ENCODE measurements at places on chromosomes 5 and 9.
A peak's percentile ranks its signal among the peaks of the same experiment; 100 is the strongest.

DNA sequence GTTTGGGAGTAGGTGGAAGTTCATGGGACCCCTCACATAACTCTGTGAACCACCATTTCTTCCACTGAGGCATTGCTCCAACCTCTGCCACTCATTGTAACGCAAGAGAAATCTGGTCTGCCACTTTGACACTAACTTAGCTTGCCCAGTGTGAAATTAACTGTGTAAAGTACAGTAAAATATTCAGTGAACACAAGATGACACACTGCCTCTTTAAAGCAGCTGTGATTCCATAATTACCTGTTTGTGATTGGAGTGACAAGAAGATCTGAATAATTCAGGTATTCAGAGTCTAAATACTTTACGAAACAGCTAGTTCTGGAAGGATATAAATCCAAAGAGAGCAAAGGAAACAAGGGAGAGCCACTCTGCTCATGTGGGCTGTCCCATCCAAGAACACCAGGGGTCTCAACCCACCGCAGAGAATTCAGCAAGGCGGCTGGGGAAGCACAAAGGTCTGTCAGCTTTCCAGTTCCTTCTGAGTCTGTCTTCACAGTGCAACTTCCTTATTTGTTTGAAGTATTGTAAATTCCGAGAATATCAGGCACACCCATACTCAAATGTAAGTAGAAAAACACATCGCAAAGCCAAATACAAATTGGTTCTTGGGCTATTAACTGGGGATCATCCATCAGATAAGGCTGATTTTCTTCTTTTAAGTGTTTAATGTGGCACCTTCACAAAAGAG lies 86.9 kb downstream of the GNAQ start:
- no peak for DNase-seq

DNA sequence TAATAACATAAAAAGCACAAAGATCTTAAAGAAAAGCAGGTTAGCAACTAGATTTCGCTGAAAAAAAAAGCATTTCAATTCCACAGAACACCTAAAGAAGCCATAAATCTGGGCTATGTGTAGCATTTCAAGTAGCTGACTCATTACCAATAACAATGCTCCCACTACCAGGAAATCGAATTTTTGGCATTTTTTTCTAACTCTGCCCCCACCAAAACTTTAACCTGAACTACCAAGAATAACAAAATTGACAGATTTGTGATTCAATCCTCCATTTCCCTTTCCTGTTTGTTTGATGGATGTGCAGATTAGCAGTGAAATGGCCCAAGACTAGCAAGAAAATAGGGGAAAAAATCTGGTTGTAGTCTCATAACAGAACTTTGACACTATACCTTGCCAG lies 180.2 kb downstream of the RASEF start:
- no peak for DNase-seq

GRCh38 chr5:172929371-172929838 lies 29.8 kb upstream of the RPL26L1 start:
- peak; percentile 98 for DNase-seq

DNA sequence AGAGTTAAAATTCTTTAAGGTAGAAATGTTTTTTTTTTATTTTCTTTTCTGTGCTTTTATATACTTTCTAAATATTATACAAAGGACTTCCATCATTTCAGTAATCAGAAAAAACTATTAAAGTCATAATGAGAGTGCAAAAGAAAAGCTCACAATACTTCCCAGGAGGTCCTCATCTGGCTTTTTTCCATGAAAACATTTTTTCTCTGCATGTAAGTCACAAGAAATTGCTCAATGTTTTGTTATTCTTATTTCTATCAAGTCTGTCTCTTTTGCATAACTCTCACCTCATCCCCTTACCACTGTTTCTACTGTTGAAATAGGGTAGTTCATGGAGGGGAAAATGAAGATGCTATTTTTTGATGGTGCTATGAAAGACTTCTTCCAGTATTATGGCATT lies 375.0 kb downstream of the TMEM232 start:
- DNase-seq: no peak

- DNase-seq: no peak
Observed at GRCh38 chr9:100281676-100282387, 70.9 kb downstream of the TEX10 start.

DNA sequence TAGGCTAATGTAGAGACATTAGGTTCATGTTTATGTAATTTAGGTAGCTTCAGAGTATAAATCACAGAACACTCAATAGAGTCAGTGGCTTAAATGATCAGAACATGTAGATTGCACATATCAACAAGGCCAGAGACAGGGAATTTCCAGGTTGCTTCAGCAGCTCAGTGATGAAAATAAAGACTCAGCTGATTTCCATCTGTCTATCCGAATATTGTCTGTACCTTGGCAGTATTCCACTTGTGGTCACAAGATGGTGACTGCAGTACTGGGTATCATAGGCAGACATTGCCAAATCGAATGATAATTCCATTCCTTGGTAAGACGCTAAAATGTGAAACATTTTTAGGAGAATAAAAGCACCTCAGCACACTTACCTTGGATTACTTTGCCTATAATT lies 702.2 kb downstream of the MAT2B start:
- no peak for DNase-seq

DNA sequence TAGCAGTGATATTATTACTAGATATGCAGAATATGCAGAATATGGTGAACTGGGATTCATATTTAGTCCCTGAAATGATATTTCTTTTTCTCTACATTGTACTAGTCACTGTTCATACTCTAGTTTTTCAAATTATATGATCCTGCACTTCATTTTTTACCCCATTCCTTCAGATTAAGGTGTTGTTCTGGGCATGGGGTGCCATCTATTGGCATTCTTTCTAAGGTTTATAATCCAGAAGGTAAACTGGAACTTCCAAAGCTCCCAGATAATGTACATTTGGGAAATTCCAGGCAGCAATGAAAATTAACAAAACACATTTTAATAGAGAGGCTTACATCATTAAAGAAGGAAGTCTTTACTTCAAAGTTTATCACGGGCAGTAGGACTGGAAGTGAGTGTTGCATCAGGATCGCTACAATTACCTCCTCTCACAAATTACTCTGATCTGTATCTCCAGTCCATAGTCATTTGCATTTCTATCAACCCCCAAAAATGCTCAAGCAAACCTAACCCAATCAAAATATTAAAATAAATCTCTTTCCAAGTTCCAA lies 12.5 kb downstream of the RFX3 start:
- no peak for DNase-seq

Data from EH (cell line).